Ovary (tissue), 10 donors: ENCODE measurements at places on chromosomes 7 and 10. TPM values are rescaled to one million over a fixed set of nuclear protein-coding genes. Genes with fewer than 3 reads are reported as not detected.

Gene GPNMB
- total RNA-seq = 75.5 TPM

Gene MLXIPL
- total RNA-seq = 0.71 TPM

Gene SUGCT
- 5.1 TPM for total RNA-seq

Gene CHAT
- total RNA-seq = not detected

Gene ITGB8
- total RNA-seq = 10.6 TPM

Gene CYP26C1
- total RNA-seq = 0.20 TPM

Gene EIF4H
- total RNA-seq = 281 TPM

Gene CPA1
- total RNA-seq = 32.4 TPM

Gene FFAR4
- not detected for total RNA-seq

DNA sequence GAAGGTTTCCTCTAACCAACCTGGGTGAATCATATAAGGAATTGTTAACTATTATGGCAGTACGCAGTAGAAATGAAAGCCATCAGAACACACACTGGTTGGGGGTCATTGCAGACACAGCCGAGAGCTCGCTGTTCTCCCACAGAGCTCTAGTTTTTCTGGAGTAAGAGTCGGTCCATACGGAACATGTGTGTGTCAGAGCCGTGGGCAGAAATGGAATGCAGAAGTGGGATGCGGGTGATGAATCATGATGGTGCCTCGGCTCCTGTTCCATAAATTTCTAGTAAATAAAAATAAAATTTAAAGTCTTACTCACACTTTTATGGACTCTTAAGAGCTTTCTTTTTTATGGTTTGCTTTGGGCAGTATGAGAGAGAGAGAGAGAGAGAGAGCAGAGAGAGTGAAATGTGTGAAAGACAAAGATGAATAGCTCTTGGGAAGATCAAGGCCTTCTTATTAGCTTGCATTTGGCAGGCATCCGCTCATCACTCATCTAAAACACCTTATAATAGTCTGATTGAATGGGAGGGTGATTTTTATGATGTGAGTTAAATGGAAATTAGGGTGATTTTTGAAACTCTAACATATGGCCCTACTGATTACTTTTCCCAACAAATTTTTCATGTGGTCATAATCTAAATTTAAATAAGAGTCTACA is 98.8 kb upstream of the PFKP start:
- DNase-seq = no peak
- H3K36me3 ChIP-seq = no peaks in the 10 kb centered on the region
- no peaks in the 10 kb centered on the region for H3K4me1 ChIP-seq
- H3K27ac ChIP-seq = no peak overlapping the region
- H3K4me3 ChIP-seq = no peak overlapping the region

DNA sequence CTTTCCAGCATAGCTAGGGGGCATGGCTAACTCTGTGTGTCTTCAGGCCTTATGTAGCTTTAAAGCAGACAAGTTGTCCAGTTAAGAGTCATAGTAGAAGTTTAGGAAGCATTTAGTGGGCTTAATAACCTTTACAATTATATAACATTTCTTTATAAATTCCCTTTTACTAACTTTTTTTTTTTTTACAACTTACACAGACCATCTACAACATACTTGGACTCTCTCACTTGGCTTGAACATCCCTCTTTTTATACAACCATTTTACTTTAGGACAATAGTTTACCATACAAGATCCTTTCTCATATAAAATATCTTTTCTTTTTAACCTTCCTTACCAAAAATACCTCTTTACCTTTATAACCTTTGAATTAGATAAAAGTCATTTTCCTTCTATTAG is 26.3 kb downstream of the SP4 start:
- H3K4me3 ChIP-seq = no peak overlapping the region
- H3K4me1 ChIP-seq = no peaks in the 10 kb centered on the region
- DNase-seq = no peak
- H3K27ac ChIP-seq = no peak overlapping the region
- no peaks in the 10 kb centered on the region for H3K36me3 ChIP-seq
- no peaks in the 10 kb centered on the region for H3K27me3 ChIP-seq

DNA sequence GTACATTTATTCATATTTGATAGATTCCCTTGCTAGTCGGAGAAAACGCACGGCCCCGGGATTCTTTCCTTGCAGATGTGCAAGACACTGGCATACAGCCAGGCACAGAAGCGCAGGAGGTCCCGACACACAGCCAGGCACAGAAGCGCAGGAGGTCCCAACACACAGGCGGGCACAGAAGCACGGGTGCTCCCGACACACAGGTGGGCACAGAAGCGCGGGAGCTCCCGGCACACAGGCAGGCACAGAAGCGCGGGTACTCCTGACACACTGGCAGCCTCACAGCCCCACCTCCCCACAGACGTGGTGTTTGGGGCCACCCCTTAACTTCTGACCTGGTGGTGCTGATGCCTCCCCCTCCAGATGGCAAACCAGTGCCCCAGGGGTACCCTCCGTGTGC is 237.3 kb downstream of the ZMYND11 start:
- peak overlapping the region; percentile 19 for H3K27ac ChIP-seq
- DNase-seq = no peak
- no peak overlapping the region for H3K4me3 ChIP-seq
- H3K4me1 ChIP-seq = no peaks in the 10 kb centered on the region

DNA sequence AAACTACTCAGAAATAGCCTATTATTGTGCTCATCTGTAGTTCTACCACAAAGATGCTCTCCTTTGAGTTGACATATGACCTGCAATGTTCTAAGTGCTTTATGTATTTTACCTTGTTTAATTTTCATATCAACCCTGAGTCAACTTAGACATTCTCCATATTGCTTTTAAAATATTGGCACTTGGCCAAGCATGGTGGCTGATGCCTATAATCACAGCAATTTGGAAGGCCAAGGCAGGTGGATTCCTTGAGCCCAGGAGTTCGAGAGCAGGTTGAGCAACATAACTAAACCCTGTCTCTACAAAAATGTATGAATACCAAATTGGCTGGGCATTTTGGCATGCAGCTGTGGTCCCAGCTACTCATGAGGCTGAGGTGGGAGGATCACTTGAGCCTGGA is 50.6 kb downstream of the PRKG1 start:
- no peak overlapping the region for H3K4me3 ChIP-seq
- H3K27ac ChIP-seq = no peak overlapping the region
- H3K27me3 ChIP-seq = no peaks in the 10 kb centered on the region
- H3K36me3 ChIP-seq = no peaks in the 10 kb centered on the region
- H3K4me1 ChIP-seq = no peaks in the 10 kb centered on the region

DNA sequence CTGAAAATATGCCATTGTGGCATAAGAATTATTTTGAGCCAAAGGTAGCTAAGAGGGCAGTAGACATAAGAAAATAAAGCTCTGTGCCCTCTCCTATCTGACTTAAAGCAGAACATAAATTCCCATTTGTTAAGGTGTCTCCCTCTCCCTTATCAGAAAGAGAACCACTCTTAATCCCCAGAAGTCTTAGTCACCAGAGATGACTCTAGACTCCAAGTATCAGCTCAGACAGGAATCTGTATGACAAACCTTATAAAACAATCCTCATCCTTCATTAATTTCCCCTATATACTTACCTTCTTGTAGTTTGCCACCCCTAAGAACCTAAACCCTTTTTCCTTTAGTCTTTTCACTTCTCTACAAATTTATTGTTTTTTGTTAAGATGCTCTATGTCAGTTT is 21.8 kb upstream of the PIP4K2A start:
- no peaks in the 10 kb centered on the region for H3K27me3 ChIP-seq
- H3K27ac ChIP-seq = no peak overlapping the region
- no peaks in the 10 kb centered on the region for H3K4me1 ChIP-seq
- H3K4me3 ChIP-seq = no peak overlapping the region

GRCh38 chr7:79933144-79933543 is 201.5 kb upstream of the GNAI1 start:
- no peak for DNase-seq
- H3K4me1 ChIP-seq = no peaks in the 10 kb centered on the region
- no peaks in the 10 kb centered on the region for H3K27me3 ChIP-seq
- no peak overlapping the region for H3K27ac ChIP-seq
- no peak overlapping the region for H3K4me3 ChIP-seq

DNA sequence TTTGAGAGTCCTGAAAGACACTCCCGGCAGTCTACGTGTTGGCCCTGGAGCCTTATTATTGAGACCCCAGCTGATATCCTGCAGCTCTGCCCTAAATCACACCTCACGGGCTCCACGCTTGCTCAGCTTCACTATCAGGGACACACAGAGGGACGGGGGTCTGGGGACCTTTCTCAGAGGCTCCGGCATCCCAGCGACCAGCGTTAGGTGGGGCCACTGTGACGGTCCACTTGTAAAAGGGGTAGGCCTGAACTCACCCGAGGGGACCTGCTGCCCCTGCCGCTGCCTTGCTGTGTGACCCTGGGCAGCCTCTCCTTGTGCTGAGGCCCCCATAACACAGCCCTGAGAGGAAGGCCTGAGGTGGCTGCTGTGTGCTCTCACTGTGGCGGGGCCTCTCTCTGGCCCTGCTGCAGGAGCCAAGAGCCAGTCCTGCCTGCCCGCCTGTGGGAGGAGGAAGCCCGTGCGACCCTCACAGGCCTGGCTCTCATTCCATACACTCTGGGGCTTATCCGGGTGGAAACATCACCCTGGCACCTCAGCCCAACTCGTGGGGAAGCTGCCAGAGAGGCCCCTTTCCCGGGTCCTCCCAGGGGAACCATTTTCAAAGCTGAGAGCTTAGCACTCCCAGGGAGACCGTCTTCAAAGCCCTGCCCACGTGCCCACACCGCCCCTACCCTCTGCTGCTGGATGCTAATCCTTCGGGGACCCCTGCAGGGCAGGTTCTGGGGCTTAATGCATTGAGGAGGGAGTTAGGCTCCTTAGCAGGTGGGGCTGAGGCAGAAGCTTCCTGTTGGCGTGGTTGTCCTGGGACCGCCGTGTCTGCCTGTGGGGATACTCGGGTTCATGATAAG is 21.7 kb downstream of the AQP1 start:
- H3K27ac ChIP-seq = no peak overlapping the region
- no peak for DNase-seq
- no peaks in the 10 kb centered on the region for H3K36me3 ChIP-seq
- no peaks in the 10 kb centered on the region for H3K27me3 ChIP-seq

- H3K4me1 ChIP-seq = peaks cover 7% of the 10 kb centered on the region
- H3K4me3 ChIP-seq = no peak overlapping the region
- no peak overlapping the region for H3K27ac ChIP-seq
Observed at GRCh38 chr10:80272793-80273522, 16.5 kb downstream of the MAT1A start.

- DNase-seq = no peak
- no peaks in the 10 kb centered on the region for H3K27me3 ChIP-seq
- H3K36me3 ChIP-seq = no peaks in the 10 kb centered on the region
- H3K27ac ChIP-seq = no peak overlapping the region
Observed at GRCh38 chr7:158706710-158707590, 2.3 kb upstream of the NCAPG2 start.

GRCh38 chr10:93501650-93502049 is 5.2 kb downstream of the CEP55 start:
- no peak overlapping the region for H3K4me3 ChIP-seq
- no peaks in the 10 kb centered on the region for H3K36me3 ChIP-seq
- H3K27ac ChIP-seq = no peak overlapping the region
- no peaks in the 10 kb centered on the region for H3K27me3 ChIP-seq
- H3K4me1 ChIP-seq = peaks cover 1% of the 10 kb centered on the region

DNA sequence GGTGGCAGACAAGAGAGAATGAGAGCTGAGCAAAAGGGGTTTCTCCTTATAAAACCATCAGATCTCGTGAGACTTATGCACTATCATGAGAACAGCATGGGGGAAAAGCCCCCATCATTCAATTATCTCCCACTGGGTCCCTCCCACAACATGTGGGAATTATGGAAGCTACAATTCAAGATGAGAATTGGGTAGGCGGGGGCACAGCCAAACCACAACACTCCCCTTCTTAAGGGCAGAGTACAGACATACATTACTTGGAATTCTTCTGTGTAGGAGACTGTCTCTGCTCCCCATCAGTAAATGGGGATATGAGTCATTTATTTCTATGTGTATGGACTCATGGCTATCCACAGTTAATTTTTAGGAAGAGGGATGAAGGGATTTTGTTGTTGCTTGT is 31.2 kb downstream of the FAM171A1 start:
- no peak overlapping the region for H3K27ac ChIP-seq
- no peaks in the 10 kb centered on the region for H3K27me3 ChIP-seq
- H3K4me1 ChIP-seq = peaks cover 11% of the 10 kb centered on the region
- H3K4me3 ChIP-seq = no peak overlapping the region
- DNase-seq = no peak
- no peaks in the 10 kb centered on the region for H3K36me3 ChIP-seq

DNA sequence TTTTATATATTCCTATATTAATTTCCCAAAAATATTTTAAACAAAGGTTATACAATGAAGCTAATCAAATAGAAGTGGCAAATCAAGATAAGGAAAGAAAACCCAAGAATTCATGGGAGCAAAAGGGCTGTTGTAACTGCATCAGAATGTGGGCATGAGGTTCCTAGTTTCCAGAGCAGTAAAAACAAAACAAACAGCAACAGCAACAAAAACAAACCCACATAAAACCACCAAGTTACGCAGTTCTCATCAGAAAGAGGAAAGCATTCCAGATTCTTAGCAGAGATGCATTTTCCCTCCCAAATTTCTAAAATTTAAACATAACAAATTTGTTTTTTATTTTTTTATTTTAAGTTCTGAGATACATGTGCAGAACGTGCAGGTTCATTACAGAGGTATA is 34.8 kb upstream of the MSMB start:
- H3K4me1 ChIP-seq = no peaks in the 10 kb centered on the region
- no peaks in the 10 kb centered on the region for H3K36me3 ChIP-seq
- no peak overlapping the region for H3K4me3 ChIP-seq
- DNase-seq = no peak

DNA sequence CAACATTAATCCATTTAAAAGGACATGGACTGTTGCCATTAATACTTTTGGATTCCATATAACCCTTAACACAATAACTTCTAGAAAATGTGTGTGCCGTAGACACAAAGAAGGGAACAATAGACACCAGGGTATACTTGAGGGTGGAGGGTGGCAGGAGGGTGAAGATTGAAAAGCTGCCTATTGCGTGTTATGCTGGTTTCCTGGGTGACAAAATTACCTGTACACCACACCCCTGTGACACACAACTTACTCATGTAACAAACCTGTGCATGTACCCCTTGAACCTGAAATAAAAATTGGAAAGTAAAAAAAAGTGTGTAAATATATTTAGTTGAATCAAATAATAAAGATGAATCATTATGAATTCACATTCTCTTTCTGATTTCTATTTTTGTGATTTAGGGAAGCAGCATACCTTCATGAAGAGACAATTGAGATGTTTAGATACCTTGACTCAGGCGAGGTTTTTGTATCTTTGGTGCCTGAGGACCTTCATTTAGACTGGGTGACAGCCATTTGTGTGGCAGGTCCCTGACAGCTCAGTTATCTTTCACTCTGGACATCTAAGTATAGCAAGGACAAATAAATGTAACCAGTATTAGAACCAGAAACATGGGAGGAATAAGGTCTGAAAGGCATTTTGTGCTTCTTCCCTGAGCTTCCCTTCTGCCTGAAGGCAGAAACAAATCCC is 28.7 kb downstream of the GIMAP8 start:
- no peak overlapping the region for H3K4me3 ChIP-seq
- no peaks in the 10 kb centered on the region for H3K4me1 ChIP-seq
- H3K27me3 ChIP-seq = no peaks in the 10 kb centered on the region
- H3K36me3 ChIP-seq = no peaks in the 10 kb centered on the region

- H3K27me3 ChIP-seq = no peaks in the 10 kb centered on the region
- no peaks in the 10 kb centered on the region for H3K4me1 ChIP-seq
- H3K36me3 ChIP-seq = no peaks in the 10 kb centered on the region
- no peak for DNase-seq
- H3K4me3 ChIP-seq = no peak overlapping the region
- H3K27ac ChIP-seq = no peak overlapping the region
Observed at GRCh38 chr7:37491919-37492694, 43.4 kb upstream of the ELMO1 start.
